Adrenal gland (tissue), 19 donors: ENCODE measurements at places on chromosomes 2 and 18. TPM values are rescaled to one million over a fixed set of nuclear protein-coding genes. Genes with fewer than 3 reads are reported as not detected.

Gene MPP4
- total RNA-seq = 0.95 TPM

Gene ANKAR
- 6.1 TPM for total RNA-seq

DNA sequence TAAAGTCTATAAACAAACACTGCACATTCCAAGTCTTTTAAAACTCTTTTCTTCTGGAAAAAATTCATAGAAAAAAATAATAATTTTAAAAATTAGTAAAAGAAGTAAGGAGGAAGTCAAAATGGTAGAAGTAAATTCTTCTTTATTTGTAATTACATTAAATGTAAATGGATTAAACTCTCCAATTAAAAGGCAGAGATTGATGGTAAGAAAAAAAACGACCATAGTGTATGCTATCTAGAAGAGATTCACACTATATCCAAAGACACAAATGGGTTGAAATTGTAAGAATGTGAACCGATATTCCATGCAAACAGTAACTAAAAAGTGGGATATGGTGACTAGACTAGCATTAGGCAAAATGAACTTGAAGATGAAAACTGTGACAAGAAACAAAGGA, 1196.1 kb upstream of the CDH2 start:
- DNase-seq = no peak
- no peaks in the 10 kb centered on the region for H3K36me3 ChIP-seq
- H3K27ac ChIP-seq = no peak overlapping the region
- no peaks in the 10 kb centered on the region for H3K27me3 ChIP-seq

Gene RTP5
- not detected for total RNA-seq

Gene SLC5A7
- total RNA-seq = 0.06 TPM

Gene RGPD8
- total RNA-seq = 3.7 TPM

DNA sequence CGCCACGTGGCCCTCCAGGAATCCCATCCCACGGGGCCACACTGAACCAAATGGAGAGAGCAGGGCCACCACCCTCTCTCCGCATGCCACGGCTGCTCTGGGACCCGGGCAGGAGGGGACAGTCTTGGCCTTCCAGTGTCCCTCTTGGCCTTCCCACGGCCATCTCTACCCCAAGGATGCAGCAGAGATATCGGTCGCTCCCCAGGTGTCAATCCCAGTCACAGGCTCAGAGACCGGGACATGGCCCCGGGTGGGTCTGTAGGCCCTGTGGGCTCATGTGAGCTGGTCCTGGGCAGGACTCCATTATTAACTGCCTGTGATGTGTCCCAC, 15.3 kb downstream of the CAPN10 start:
- no peak overlapping the region for H3K27ac ChIP-seq
- no peak for DNase-seq
- H3K27me3 ChIP-seq = no peaks in the 10 kb centered on the region

- no peaks in the 10 kb centered on the region for H3K36me3 ChIP-seq
- H3K4me3 ChIP-seq = no peak overlapping the region
- DNase-seq = no peak
- no peaks in the 10 kb centered on the region for H3K27me3 ChIP-seq
Measured at GRCh38 chr2:142153601-142154000, 22.8 kb upstream of the LRP1B start.

Gene STARD7
- total RNA-seq = 162 TPM

DNA sequence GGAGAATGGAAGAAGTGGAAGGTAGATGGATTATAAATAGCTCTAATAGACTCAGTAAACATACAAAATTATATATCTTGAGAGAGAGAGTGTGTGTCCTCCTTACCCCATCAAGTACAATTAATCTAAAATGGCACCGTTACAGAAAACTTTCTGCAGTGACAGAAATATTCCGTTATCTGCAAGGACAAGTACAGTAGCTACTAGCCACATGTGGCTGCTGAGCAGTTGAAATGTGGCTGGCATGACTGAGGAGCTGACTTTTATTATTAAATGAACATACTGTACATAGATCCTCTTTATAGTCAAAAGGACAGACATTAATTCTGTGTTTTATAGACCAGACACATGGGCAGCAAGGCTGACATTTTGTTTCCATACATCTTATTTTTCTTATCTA, 7.0 kb downstream of the CCDC93 start:
- no peak overlapping the region for H3K27ac ChIP-seq
- peaks cover 5% of the 10 kb centered on the region for H3K4me1 ChIP-seq
- no peaks in the 10 kb centered on the region for H3K27me3 ChIP-seq
- no peak overlapping the region for H3K4me3 ChIP-seq

DNA sequence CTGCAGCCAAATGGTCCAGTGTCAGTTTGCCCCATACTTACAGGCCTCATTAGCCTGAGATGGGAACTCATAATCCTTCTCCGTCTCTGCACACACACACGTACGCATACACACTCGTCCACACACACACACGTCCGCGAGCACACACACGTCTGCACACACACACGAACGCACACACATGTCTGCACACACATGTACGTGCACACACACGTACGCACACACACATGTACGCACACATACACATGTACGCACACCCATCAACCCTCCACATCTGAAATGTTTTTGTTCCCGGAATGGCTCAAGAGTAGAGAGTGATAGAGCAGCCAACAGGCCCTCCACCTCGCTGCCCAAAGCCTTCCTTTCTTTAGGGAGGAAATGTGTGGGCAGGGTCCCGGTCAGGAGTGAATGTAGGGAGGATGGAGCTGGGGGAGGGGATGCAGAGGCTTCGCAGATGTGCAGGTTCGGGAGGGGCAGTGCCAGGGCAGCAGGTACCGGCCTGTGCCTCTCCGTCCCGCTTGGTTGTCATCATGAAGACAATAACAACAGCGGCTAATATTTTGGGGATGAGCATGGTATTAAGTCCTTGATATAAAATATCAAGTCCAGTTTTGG, 52.7 kb downstream of the PTGR3 start:
- no peaks in the 10 kb centered on the region for H3K36me3 ChIP-seq
- peaks cover 5% of the 10 kb centered on the region for H3K4me1 ChIP-seq
- no peak overlapping the region for H3K27ac ChIP-seq
- DNase-seq = no peak
- H3K4me3 ChIP-seq = no peak overlapping the region
- H3K27me3 ChIP-seq = no peaks in the 10 kb centered on the region

DNA sequence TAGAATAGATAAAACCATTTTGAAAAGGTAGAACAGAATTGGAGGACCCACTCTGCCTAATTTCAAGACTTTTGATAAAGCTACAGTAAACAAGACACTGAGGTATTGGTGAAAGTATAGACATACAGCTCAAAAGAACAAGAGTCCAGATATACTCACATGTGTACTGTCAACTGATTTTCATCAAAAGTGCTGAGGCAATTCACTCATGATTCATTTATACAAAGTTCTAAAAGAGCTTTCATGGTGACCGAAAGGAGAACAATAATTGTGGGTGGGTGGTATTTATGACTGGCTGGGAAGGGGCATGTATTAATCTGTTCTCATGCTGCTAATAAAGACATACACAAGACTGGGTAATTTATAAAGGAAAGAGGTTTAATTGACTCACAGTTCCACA, 7.3 kb downstream of the MAP4K3 start:
- H3K27ac ChIP-seq = no peak overlapping the region
- no peaks in the 10 kb centered on the region for H3K27me3 ChIP-seq
- no peaks in the 10 kb centered on the region for H3K36me3 ChIP-seq
- peaks cover 76% of the 10 kb centered on the region for H3K4me1 ChIP-seq
- no peak overlapping the region for H3K4me3 ChIP-seq
- no peak for DNase-seq
